NCI-H1105 (cell line): ENCODE measurements at places on chromosomes 1 and 21.

DNA sequence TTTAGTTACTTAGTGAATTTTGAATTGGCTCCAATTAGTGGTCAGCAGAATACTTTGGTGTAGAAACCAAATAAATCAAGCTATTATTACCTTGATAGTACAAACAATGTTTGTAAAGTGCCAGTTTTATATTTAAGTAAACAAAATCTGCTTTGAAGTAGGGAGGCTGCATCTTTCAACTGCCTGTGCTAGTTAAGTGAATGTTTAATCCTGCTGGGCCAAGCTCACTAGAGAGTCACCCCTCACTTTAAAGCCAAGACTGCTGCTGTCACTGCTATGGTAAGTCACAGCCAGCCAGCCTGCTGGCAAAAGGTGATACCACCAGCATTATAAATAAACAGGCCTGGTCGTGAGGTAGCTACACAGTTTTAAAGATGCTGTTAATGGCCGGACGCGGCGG, 10.3 kb upstream of the CFAP126 start:
- DNase-seq, result no peak

- DNase-seq, result no peak
Measured at GRCh38 chr1:205604825-205605505, 26.8 kb downstream of the ELK4 start.

GRCh38 chr1:224747578-224747977, 131.5 kb downstream of the CNIH3 start:
- DNase-seq, result no peak

- no peak for DNase-seq
Measured at GRCh38 chr1:16293538-16293937, 56.6 kb upstream of the CPLANE2 start.

DNA sequence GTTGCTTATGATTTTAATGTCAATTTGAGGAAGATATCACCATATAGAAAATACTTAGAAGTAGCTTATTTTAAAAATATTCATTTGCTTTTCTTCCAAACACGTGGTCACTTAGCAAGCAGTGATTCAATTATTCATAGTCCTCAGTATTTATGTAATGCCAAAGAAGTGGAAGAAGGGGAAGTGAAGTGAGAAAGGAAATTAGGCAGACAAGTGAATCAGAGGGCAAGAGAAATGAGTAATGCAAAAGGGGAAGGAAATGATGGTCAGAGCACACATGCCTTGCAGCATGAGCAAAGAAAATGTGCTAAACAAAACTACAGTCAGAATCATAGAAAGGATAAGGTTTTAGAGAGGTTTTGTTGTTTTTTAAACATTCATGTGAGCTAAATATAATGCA, 31.8 kb downstream of the SDCCAG8 start:
- DNase-seq, result no peak

DNA sequence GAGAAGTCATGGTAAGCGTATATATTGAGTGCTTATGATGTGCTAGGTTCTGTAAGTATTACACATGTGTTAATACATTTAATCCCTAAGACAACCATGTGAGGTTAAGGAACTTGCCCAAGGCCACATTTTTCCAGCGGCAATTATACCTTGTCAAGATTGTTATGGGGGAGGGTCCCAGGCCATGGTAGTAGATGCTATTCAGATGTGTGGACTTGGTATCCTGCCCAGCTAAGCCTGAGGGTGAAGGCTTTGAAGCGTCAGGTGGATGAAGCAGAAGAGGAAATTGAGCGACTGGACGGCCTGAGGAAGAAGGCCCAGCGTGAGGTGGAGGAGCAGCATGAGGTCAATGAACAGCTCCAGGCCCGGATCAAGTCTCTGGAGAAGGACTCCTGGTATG, 3.6 kb upstream of the TUFT1 start:
- no peak for DNase-seq

DNA sequence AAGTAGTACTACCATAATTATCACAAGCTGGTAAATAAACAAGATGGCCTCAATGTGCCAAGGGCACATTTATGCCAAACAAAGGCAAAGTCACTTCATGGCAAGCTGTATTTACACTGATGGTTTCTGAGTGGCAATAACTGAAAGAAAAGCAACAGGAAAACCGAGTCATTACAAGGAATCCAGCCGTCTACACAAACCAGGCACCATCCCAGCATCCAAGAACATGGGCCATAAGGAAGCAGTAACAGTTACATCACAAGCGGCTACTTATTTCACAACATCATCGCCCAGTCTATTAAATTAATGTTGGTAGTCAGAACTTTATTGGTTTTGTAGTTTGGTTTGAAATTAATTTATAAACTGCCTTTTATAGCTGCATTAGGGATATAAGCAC, 214.2 kb downstream of the RERE start:
- DNase-seq, result peak; percentile 79

GRCh38 chr1:16145662-16146278, 10.1 kb downstream of the EPHA2 start:
- DNase-seq, result peak; percentile 10

DNA sequence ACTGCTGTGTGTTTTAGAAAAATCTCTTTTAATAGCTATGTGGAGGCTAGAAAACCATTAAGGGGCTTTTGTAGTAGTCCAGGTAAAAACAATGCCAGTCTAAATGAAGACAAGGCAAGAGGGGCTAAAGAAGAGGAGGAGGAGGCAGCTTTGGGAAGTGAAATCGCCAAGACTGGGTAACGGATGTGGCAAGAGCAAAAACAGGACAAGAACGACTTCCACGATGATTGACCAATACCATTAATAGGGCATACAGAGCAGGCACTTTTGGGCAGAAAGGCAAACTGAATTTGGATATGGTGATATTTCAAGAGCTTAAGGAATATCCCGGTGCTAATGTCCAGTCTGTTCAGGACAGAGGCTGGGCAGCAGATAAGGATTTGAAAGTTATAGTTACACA, 22.0 kb downstream of the COA6 start:
- DNase-seq, result no peak

GRCh38 chr1:108113496-108113895, 86.6 kb downstream of the SLC25A24 start:
- no peak for DNase-seq

DNA sequence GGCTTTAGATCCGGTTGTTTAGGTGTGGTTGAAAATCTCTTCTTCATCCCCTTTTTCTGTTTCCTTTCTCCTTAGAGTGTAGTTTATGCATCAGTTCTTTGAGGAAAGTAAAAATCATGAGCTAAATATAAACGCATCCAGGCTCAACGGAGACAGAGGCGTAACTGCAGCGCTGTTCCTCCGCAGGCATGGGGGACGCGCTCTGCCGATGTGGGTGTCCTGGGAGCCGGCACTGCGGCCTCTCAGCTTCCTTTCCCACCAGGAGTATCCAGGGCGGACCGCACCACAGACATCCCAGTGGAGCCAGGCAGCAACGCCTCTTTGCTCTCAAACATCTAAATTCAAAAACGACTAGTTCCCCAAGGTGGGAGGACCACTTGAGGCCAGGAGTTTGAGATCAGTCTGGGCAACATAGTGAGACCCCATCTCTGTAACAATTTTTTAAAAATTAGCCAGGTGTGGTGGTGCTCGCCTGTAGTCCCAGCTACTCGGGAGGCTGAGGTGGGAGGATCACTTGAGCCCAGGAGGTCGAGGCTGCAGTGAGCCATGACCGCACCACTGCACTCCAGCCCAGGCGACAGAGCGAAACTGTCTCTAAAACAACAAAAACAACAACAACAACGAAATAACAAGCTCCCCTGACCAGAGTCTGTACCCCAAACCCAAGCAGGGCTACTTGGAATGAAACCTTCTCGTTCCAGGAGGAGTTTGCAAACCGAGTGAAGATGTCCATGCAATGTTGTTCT, 16.4 kb downstream of the SLC45A1 start:
- DNase-seq, result no peak

GRCh38 chr1:27940870-27941560, 6.2 kb downstream of the SMPDL3B start:
- no peak for DNase-seq

- no peak for DNase-seq
Measured at GRCh38 chr1:95366498-95366897, 132.5 kb downstream of the RWDD3 start.

- DNase-seq, result no peak
Measured at GRCh38 chr1:172408958-172409357, 11.5 kb upstream of the C1orf105 start.

DNA sequence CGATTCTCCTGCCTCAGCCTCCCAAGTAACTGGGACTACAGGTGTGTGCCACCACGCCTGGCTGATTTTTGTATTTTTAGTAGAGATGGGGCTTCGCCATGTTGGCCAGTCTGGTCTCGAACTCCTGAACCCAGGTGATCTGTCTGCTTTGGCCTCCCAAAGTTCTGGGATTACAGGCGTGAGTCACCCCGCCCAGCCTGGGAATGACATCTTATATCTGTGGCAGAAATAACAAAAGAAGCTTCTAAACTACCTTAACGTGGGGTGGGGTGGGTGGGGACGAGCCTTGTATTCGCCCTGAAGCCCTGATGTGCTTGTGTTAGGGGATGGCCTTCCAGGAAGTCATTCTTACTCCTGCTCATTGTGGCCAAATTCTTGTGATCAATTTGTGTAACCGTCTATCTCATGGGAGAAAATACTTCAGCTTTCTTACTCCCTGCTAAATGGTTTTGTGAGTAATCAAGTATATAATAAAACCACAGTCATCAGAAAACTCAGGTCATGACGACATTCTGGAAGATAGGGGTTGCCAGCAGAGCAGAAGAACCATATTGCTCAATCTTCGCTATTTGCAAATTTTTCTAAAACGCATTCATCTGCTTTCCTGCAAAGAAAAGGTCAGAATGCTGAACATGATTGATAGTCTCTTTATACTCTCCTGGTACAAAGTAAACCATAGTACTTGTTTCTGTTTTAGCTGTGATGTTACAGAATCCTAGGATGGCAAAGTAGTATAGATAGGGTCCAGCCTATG, 63.2 kb downstream of the DIRAS3 start:
- no peak for DNase-seq

DNA sequence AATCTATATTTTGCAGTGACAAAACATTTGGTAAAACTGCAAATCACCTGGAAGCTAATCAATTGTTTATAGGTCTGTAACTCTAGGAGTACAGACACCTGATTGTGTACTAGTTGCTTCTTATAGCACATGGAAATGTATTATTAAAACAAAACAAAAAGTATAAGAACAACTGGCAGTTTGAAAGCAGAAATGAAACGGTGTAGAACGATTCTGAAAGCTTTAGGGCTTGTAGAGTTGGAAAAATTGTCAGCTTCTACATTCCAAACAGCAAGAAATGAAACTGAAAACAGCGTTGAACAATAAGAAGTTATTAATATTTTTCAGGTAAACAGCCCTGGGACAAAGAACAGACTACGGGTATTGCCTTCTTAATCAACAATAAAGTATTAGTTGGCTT, 273.3 kb downstream of the OLFM3 start:
- DNase-seq, result no peak

- DNase-seq, result no peak
Measured at GRCh38 chr1:154871374-154871773, 1.3 kb upstream of the KCNN3 start.

DNA sequence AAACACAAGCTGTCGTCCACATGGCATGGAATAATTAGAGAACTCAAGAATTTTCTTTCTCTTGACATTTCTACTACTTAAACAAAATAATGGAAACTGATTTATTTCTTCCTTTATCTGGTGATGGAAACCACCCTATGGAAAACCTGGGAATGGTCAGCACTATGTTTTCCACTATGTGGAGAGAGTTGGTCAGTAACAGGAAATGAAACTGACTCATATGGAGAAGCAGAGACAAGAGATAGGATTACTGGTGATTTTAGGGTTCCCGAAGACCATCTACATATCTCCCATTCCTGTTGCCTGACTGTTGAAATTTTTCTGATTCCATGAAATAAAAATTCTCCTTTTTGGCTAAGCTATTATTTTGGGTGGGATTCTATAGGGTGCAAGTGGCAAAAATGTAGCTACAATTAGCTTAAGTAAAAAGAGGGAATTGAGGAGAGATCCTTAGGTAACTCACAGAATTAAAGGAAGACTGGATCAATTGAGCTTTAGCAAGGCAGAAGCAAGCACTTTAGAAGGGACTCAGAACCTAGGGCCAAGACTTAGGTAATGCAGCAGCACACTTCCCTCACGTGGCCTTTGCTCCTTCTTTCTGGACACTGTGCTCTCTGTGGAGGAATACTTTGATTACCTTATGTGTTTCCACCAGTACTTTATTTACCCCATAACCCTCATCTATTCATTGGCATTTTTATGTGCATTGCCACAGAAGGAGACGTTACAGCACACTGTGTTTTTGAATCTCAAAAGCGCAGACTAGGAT, 89.6 kb downstream of the LEPR start:
- no peak for DNase-seq

GRCh38 chr1:109864047-109864822, 46.4 kb upstream of the CSF1 start:
- no peak for DNase-seq
